ENCODE measurements at places on chromosomes 1 and 21.
A peak's percentile ranks its signal among the peaks of the same experiment; 100 is the strongest.

DNA sequence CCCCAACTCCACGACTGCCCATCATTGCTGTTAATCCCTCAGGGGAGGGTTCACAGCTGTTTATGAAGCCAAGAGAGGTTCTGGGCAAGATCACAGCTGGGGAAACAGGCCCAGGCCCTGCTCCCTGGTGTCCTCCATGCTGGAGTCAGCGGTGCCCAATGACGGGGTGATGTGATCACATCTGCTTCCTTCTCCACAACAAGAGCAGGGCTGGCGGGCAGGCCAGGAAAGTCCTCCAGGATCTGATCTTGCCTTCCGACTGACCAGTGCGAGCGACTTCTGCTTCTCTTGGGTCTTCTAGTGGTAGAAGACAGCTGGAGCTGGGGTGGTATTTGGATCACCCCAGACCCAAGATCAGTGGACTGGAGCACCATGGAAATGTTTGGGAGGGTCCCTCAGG, 951 bp upstream of the LINGO4 start:
- no peak for DNase-seq

DNA sequence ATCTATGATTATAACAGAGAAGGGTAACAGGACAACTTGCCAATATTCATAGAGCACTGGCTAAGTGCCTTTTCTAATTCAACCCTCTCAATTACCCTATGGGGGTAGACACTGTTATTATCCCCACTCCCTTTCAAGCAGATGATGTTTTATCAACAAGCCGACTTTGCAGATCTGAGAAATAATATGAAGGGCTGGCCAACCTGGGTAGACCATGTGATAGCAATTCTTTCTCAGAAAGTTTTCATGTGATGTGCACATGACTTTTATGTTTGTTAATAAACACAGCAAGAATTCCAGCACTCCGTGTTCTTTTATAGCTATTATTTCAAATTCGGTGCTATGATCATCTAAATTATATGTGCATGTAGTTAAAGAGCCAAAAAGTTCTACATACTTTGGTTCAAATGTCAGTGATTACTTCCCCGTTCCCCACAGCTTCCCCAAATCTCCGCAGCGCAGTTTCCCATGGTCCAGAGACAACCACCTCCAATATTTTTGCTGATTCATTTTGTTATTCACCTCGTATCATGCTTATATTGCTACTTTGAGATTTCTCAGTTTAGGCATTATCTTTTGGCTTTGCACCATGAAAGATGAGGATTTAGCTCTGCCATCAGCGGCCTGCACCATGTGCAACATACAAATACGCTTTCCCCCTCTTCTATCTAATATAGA, 96.7 kb upstream of the GADD45A start:
- peak; percentile 6 for DNase-seq

DNA sequence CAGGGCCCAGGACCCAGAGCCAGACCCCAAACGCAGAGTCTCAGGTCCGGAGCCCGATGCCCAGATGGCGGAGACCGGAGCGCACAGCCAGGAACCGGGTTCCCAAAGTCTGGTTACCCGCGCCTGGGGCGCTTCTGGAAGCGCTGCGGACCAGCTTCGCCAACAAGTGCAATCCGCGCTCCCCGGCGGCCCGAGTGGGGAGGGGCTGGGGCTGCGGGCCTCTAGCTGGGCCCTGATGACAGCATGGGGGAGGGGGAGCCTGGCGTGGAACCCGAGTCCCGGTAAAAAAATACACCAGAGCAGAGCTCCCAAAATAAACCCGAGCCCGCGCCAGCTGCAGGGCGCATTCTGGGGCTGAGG, 494 bp downstream of the NT5C1A start:
- DNase-seq, result no peak

- DNase-seq, result no peak
These were observed 45.9 kb downstream of the FAAP20 start for GRCh38 chr1:2148691-2149090.

DNA sequence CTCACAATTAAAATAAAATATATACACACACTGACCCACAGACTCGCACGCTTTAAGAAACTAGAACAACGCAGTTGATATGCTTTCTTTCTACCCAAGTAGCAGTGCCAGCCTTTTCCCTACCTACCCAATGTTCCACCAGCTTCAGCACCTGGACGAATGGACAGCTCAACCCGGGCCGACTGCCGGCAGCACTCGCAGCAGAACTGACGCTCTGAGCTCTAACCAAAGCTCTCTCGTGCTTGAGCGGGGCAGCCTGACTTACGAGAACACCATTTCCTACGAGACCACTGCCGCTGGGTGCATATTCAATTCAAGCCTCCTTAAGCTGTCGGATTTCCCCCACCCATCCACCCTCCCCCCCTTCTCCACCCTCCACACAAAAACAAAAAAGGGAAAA, 127.4 kb upstream of the DPYD start:
- DNase-seq, result peak; percentile 18

GRCh38 chr1:87362834-87363426, 34.2 kb downstream of the LMO4 start:
- no peak for DNase-seq

DNA sequence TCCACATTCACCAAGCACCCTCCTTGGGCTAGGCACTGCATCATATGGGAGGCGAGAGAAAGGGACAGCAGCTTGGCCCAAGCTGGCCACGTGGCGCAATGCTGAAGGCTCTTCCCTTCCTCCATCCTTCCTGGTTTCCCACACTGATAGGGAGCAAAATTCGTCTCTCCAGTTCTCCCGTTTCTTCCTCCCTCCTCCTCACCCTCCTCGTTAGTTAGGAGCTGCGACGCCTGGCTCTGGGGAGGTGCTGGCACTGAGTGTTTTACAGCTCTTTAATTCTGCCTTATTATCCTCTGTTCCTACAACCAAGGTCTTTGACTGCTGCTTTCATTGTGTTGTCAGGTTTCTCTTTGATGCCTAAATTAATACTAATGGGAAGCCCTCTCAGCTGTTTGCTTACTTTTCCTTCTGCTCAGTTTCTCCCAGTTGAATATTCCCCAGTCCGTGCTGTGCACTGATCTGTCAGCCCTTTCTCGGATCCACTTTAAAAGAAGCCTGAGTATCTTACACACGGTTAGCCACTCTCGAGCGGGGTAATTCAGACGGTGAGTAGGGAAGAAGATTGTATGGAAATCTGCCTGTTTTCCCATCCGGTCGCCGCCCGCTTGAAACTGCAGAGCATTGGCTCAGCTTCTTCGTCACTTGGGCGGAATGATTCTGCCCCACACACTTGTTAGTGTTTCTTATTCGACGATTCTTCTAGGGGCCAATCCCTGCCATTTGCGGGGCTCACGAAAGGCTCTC, 56.2 kb upstream of the SMYD2 start:
- no peak for DNase-seq

- DNase-seq, result no peak
These were observed 16.2 kb upstream of the POFUT2 start for GRCh38 chr21:45303751-45304475.

GRCh38 chr1:200850554-200850953, 22.2 kb upstream of the GPR25 start:
- DNase-seq, result no peak

DNA sequence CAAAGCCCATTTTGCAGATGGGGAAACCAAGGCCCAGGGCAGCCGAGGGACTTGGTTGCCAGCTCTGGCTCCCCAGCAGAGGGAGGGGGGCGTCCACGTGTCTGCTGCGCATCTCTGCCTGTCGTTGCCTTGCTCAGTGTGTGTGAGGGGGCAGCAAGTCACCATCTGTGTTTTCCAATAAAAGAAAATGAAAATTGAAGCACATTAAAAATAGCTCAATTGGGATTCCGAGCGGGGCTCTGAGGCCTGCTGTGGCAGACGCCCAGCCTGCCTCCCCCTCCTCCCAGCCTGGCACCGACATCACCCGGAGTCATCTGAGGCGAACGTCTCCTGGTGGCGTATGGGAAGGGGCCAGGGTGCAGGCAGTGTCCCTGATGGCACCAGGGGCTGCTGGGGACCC, 51.2 kb downstream of the EPHB2 start:
- no peak for DNase-seq

DNA sequence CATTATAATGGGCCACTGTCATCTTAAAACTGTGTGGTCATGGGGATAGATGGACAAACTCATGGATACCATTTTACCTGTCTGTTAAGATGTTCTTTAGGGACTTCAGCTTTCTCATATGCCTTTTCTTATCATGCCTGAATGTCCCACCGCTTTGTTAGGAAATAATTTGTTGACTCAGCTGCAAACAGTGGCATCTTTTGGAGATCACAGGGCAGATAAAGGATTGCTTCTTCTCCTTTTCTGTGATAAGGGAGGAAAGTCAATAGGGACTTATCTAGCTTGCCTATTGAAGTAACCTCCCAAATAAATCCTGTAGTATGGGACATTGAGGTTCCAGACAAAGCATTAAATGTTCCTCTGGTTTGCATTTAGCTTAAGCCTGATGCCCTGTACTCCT, 79.8 kb upstream of the KIAA0040 start:
- no peak for DNase-seq

- no peak for DNase-seq
These were observed 28.1 kb downstream of the KCTD3 start for GRCh38 chr1:215595231-215595630.

DNA sequence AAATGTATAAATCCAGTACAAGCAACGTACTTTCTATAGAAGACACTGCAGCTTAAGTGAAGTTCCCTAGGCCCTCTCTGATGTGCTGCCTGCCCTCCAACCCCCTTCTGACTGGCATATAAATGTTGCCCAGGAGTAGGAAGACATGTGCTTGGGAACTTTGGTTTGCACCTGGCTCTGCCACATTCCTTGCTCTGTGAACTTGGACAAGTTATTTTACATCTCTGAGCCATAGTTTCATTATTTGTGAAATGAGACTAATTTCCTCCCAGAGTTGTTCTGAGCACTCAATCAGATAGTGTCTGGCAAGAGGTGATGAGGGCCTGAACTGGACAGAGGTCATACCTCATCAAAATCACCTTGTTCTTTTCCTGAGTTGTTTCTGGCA, 3.5 kb upstream of the PHC2 start:
- no peak for DNase-seq

- DNase-seq, result peak; percentile 79
These were observed at the start of gene AGPAT3 for GRCh38 chr21:43864962-43865539. TSS of gene AGPAT3 (plus strand) at chr21:43865223. CDS start at chr21:43959682, 94,459 bp downstream.

DNA sequence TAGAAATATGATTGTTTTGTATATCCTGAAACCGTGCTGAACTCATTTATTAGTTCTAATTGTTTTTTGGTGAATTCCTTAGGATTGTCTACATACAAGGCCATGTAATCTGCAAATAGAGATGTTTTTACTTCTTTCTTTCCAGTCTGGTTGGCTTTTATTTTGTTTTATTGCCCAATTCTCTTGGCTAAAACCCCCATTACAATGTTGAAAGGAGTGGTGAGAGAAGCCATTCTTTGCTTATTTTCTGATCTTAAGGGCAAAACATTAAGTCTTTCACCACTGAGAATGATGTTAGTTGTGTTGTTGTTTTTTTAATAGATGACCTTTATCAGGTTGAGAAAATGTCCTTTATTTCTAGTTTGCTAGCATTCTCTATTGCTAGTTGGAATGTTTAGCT, 157.3 kb downstream of the NTMT2 start:
- no peak for DNase-seq

- DNase-seq, result no peak
These were observed 107.3 kb upstream of the ST6GALNAC5 start for GRCh38 chr1:76759950-76760349.

GRCh38 chr1:234980645-234981396, 147.8 kb downstream of the TOMM20 start:
- DNase-seq, result peak; percentile 33

- DNase-seq, result no peak
These were observed 4.1 kb upstream of the SLC44A3 start for GRCh38 chr1:94816030-94816429.

GRCh38 chr1:162375463-162375862, 1.2 kb downstream of the SPATA46 start:
- no peak for DNase-seq

GRCh38 chr1:78281580-78281979, 209.2 kb upstream of the PTGFR start:
- DNase-seq, result no peak

- no peak for DNase-seq
These were observed 49.7 kb downstream of the S100B start for GRCh38 chr21:46555225-46555617.

DNA sequence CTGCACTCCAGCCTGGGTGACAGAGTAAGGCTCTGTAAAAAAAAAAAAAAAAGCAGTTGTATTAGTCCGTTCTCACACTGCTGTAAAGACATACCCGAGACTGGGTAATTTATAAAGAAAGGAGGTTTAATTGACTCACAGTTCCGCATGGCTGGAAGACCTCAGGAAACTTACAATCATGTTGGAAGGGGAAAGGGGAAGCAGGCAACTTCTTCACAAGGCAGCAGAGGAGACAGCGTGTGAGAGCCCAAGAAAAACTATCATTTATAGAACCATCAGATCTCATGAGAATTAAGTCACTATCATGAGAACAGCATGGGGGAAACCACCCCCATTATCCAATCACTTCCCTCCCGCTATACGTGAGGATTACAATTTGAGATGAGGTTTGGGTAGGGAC, 151.7 kb upstream of the NR5A2 start:
- DNase-seq, result no peak

DNA sequence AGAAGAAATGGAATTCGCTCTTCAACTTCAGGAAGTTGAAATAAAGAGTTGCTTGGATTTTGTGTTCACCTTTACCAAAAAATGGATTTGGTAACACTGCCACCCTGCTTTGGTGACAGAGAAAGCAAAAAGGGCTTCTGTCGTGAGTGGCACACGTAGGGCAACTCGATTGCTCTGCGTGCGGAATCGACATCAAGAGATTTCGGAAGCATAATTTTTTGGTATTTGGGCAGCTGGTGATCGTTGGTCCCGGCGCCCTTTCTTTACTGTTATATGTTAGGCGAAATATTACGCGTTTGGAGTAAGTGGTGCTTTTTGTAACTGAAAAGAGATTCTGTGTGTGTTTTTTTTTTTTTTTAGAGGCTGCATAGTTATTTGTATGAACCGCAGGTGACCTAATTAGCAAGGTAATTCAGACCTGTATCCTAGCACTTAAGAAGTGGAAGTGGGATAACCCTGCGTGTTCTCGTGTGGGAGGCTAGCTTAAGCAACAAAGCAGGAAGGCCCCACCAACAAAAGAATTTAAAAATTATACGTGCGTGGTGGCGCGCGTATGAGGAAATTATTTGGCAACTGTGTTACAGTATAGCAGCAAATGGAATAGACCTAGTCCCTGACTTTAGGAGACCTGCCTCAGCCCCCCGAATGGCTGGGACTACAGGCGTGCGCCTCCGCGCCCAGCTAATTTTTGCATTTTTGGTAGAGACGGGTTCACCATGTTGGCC, at the start of gene RNU11:
RNU11 (plus strand) TSS at position 127 of the 725 bp plus-strand sequence.
- DNase-seq, result peak; percentile 97

GRCh38 chr21:37704751-37705150, 211.5 kb downstream of the KCNJ6 start:
- no peak for DNase-seq

DNA sequence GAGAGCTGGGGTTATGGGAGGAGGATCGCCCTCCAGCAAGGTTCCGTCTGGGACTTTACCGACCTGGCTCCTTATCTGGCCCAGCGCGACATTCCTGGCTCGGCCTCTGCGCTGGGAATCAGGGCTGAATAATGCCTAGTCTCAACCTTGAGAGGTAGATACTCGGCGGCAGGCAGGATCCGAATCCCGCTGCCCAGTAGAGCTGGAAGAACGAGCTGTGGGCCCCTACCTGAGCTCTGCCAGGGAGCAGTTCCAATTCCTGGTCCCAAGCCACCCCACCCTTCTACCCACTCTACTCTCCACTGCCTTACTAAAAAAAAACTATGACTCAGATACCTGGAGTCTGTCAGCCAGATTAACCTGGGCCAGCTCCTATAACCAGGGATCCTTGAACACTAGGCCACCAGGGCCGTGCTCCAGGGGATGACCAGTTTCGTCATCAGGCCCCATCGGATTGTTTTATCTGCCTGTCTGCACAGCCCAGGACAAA, 53.6 kb downstream of the RHBG start:
- no peak for DNase-seq

GRCh38 chr21:28410256-28410655, 582.4 kb downstream of the LTN1 start:
- no peak for DNase-seq
